ENCODE measurements at places on chromosomes 2 and 18.

DNA sequence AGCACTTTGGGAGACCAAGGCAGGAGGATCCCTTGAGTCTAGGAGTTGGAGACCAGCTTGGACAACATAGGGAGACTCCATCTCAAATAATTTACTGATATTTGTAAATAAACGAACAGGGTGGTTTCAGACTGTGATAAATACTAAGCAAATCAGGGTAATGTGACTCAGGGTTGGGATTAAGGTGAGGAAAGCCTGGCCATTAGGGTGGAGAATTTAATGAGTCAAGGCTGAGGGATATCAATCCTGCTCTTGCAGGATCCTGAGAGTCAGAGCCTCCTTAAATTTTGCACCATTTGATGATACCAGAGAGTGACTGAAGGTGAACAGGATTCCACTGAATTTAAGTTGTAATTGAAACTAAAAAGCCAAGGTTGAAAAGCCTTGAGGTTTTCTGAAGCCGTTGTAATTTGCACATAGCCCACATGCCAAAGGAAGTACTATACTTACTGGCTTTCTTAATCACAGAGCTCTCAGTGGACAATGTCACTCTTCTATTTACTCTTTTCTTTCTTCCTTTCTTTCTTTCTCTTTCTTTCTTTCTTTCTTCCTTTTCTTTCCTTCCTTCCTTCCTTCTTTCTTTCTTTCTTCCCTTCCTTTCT, 28.6 kb upstream of the AP1S3 start:
- DNase-seq: no peak

DNA sequence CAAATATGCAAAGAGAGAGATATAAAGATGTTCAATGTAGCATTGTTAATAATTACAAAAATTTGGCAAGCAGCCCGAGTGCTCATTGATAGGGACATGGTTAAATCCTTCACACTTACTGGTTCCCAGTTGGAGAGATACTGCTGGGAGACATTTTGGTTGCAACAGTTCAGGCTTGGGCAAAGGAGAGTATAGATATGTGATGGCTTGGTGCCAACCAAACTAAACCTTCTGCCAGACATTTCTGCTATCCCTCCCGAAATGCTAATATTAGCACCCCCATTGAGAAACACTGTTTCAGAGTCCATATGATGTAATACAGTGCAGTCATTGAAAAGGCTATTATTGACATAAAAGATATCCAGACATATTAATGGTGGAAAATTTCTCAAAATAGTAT, 11.5 kb downstream of the GEN1 start:
- DNase-seq: no peak

- no peak for DNase-seq
These were observed 16.1 kb downstream of the ADAM17 start for GRCh38 chr2:9539531-9539930.

DNA sequence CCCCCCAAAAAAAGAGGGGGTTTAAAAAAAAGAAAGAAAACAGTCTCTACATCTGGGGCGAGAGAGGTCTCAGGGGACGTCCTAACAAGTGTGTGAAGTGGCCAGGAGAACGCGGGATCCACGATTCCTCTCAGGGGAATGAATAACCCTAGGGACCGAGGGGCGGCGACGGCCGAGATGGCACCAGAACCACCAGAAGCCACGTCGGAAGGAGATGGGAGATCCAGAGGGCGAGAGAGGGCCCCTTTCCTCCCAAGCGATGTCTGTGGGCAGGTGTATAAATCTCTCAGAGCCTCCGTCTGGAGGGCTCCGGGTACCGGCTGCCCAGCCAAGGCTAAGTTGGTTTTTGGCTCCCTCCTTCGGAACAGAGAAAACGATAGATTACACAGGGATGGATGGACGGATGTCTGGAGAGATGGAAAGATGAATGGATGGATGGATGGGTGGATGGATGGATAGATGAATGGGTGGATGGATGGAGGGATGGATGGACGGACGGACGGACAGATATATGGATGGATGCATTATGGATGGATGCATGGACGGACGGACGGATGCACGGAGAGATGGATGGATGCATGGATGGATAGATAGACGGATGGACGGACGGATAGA, 1.7 kb downstream of the EPHA4 start:
- peak; percentile 31 for DNase-seq

- DNase-seq: no peak
These were observed 9.2 kb downstream of the DLGAP1 start for GRCh38 chr18:4445902-4446301.

- peak; percentile 51 for DNase-seq
These were observed 11.8 kb downstream of the MAPRE3 start for GRCh38 chr2:26982102-26982742.

GRCh38 chr2:196162586-196163175, 8.7 kb downstream of the STK17B start:
- no peak for DNase-seq

GRCh38 chr2:75853436-75853835, 142.7 kb upstream of the GCFC2 start:
- DNase-seq: no peak

DNA sequence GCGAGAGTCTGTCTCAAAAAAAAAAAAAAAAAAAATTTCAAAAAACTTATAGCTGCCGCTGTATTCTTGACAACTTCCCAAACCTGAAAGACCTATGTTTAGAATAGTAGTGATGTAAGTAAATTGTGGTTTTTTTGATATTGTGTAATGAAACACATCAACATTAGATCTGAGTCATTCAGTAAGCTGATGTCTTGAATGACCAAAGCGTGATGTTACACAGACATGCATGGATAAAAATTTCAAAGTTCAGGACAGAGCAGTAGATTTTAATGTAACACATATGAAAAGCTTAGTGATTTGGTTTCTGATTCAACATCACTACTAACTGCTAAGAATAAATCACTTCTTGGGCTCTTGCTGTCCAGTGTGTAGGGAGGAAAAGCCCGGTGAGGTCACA, 69.3 kb upstream of the MEX3C start:
- DNase-seq: no peak

GRCh38 chr18:56651771-56652092, 573 bp downstream of the WDR7 start:
- no peak for DNase-seq

- DNase-seq: no peak
These were observed 498.6 kb upstream of the ZEB2 start for GRCh38 chr2:145018502-145018901.

- DNase-seq: no peak
These were observed 109.3 kb downstream of the CHST9 start for GRCh38 chr18:27075828-27076227.

- DNase-seq: no peak
These were observed 34.4 kb upstream of the BZW1 start for GRCh38 chr2:200777275-200777674.

DNA sequence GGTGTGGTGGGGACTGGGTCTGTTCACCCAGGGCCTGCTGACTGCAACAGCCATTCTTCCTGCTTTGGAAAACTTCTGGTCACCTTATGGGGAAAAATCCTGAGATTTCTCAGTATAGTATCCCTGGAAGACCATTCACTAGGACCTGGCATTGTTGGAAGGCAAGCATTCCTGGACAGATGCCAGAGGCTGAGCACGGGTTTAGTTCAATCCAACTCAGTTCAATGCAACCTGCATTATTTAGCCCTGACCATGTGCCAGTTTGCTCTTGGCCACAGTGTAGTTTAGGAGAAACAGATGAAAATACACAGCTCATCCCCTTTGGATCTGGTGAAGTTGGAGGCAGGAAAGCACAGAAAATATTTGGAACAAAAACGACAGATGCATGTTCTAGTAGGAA, 95.9 kb downstream of the LPIN1 start:
- no peak for DNase-seq

- DNase-seq: no peak
These were observed 64.1 kb upstream of the RAPGEF4 start for GRCh38 chr2:172671501-172671900.

DNA sequence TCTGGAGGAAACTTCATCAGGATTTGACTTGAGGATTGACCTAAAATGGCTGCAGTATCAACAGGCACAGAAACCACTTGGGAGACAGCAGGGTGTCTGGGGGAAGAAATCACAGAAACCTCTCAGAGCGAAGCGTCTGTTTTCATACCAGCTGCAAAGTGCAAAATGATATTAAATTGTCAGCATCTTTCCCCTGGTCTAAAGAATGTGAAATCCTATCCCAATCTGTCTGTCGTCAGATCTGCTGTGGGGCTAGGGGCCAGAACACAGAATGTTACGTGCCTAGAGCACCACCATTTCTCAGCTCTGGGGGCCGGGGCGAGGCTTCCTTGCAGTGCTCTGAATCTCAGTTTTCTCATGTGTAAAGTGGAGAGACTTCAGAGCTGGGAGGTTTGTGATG, 54.1 kb upstream of the MYCN start:
- no peak for DNase-seq

DNA sequence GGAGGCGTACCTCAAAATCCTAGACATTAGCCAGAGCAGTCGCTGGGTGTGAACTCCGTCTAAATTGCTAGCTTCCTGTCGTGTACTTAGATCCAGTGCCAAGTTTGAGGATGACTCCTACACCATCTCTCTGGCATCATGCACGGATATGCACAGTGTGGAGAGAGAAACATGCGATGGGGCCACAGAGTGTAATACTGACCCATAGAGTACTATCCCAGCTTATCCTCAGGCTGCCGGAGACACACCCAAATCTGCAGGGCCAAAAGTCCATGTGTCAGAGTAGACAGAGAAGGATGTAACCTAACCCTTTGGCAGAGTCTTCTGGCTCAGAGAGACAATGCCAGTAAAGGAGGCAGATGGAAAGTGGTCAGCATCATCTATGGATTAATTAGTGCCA, 84.2 kb downstream of the ARL4C start:
- DNase-seq: no peak

GRCh38 chr2:241553512-241553830, 5.1 kb upstream of the BOK start:
- DNase-seq: no peak

- no peak for DNase-seq
These were observed 227.6 kb downstream of the SLC8A1 start for GRCh38 chr2:40224318-40224717.

DNA sequence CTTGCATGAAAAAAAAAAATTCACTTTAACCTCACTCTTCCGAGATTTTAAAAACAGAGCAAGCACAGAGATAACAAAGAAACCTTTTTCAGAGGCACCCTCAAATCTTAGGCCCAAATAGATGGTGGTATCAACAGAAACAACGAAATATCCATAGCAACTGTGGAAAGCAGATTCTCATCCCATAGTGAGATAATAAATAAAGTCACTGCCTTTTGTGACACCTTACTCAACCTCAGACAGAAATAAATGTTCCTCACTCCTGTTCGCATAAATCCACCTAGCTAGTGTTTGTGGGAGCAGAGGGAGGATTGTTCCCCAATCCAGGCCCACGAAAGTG, 60.9 kb upstream of the RTN4 start:
- no peak for DNase-seq

DNA sequence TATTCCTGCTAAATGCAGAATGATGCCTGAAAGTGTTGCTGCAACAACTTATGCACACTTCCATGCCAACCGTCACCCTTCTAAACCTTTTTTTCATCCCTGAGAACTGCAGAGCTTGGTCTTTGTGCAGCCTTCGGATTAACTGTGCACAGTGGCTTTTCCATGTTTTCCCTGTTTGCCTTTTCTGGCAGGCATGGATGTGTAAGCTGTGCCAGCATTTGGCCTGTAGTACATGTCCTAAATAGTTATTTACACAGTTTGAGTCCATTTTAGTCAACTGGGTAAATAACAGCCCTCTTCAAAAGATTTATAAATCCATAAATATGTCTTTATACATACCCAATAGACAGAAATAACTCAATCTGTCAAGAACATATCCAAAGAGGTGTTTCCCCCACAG, 31.5 kb downstream of the MEIS1 start:
- DNase-seq: no peak

- no peak for DNase-seq
These were observed 73.4 kb downstream of the INPP4A start for GRCh38 chr2:98518101-98518500.

DNA sequence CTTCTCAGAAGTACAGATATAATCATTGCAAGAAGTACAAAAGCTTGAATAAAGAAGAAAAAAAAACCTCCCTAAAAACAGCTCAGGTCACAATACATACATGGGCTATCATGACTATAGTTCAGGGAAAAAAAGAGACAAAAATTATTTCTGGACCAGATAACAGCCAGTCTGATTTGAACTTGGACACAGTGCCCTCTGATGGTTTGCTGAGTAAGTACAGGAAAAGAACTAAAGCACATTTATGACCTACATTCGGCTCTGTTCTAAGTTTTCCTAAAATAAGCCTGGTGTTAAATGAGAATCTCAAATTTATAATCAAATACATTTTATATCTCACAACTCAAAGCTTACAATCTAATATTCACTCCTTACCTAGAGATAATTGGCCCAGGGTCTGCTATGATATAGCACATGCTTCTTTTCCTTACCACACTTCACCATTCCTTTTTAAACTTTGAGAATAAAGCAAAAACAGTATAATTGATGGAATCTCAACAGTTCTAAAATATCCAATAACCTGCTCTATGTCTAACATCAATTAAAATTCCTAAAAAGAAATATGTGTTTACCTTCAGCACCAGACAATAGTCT, 81.1 kb downstream of the RAPH1 start:
- DNase-seq: peak; percentile 62

- no peak for DNase-seq
These were observed 1.1 kb downstream of the SPAG16 start for GRCh38 chr2:213285404-213285803.

DNA sequence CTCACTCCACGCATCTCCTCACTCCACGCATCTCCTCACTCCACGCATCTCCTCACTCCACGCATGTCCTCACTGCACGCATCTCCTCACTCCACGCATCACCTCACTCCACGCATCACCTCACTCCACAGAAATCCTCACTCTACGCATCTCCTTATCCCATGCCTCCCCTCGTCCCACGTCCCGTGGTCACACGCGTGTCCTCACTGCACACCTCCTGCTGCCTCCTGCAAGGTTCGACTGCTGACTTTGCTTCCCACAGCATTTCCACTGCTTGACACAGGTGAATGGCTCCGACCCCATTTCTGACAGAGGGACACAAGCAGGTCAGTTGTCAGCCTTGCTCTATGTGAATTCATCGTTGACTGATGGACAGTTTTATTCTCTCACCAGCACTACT, 103.0 kb downstream of the USP40 start:
- DNase-seq: no peak

DNA sequence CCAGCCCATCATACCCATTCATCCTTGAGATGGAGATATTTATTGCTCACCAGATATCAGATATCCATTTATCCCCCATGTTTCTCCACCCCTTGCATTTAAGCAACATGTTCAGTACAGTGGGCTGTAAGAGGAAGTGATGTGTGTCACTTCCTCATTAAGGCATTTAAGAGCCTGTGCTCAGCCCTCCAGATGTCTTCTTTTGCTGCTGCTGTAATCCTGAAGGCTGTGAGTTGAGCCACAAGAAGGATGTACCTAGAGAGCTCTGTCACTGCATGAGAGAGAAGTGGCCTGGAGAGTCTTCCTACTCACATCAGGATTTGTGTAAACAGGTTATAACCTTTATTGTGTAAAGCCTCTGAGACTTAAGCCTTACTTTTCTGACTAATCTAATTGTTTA, 151.8 kb upstream of the UNC80 start:
- no peak for DNase-seq

DNA sequence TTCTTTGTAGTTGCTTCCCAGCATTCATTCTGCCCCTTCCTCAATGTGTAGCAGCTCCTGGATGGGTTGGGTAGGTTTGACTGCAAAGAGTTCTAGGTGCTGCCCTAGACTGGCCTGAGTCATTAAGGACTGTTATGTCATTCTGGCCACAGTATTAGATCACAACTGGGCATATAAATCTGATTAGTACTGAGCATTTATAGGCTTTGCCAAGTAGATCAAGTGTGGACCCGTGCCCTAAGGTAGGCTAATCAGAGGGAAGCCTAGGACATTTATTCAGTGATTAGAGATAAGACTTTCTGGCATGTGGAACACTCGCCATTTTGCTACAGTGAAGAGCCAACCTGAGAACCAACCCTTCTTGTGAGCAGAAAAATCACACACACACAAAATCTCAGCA, 2.7 kb downstream of the KATNAL2 start:
- DNase-seq: no peak
